ENCODE measurements at places on chromosomes 2 and 18. TPM values are rescaled to one million over a fixed set of nuclear protein-coding genes. Genes with fewer than 3 reads are reported as not detected.

- H3K36me3 ChIP-seq = no peaks in the 10 kb centered on the region
- no peaks in the 10 kb centered on the region for H3K27me3 ChIP-seq
- no peaks in the 10 kb centered on the region for H3K4me1 ChIP-seq
- no peak overlapping the region for H3K27ac ChIP-seq
- H3K4me3 ChIP-seq = no peak overlapping the region
Observed at GRCh38 chr2:121501031-121501430, 29.6 kb upstream of the RNU4ATAC start.

GRCh38 chr2:163755366-163755765 is 19.6 kb upstream of the FIGN start:
- no peak overlapping the region for H3K27ac ChIP-seq
- no peaks in the 10 kb centered on the region for H3K36me3 ChIP-seq
- no peaks in the 10 kb centered on the region for H3K4me1 ChIP-seq
- DNase-seq = no peak
- no peaks in the 10 kb centered on the region for H3K27me3 ChIP-seq
- no peak overlapping the region for H3K4me3 ChIP-seq

DNA sequence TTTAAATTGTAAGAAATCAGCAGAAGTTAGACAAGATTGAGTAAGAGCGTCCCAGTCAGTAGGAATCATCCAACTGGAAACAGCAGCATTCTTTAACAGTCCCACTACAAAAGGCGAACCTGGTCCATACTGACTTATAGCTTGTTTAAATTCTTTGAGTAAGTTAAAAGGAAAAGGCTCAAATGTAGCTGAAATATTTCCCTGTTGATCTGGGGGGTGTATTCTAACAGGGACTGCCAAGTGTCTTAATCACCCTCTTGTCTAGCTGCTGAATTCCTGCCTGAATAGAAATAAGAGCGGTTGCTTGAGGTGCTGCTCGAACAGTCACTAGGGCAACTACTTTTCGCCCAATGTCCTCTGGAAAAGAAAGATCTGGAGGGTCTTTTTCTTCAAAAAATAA is 56.4 kb upstream of the FMNL2 start:
- DNase-seq = no peak
- H3K27ac ChIP-seq = no peak overlapping the region
- H3K4me3 ChIP-seq = no peak overlapping the region
- H3K27me3 ChIP-seq = no peaks in the 10 kb centered on the region

DNA sequence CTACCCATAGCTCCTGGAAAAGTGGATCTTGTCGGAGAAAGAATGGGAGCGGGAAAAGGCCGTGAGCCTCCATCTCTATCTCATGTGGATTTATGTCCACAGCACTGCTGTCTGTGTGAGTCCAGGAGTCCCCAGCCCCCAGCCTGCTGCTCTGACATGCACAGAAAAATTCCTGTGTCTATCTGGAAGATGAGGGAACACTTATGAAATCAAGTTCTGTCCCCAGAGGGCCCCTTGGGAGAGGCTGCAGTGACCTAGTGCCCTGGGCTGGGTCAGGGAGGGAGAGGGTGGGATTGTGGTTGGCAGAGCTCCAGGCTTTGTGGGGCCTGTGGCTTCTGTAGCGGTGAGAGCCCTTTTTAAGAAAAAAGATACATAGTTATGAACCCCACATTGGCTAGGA is 37.6 kb downstream of the HJURP start:
- H3K27me3 ChIP-seq = no peaks in the 10 kb centered on the region
- H3K4me3 ChIP-seq = no peak overlapping the region
- H3K4me1 ChIP-seq = no peaks in the 10 kb centered on the region
- no peak for DNase-seq
- no peak overlapping the region for H3K27ac ChIP-seq
- no peaks in the 10 kb centered on the region for H3K36me3 ChIP-seq

DNA sequence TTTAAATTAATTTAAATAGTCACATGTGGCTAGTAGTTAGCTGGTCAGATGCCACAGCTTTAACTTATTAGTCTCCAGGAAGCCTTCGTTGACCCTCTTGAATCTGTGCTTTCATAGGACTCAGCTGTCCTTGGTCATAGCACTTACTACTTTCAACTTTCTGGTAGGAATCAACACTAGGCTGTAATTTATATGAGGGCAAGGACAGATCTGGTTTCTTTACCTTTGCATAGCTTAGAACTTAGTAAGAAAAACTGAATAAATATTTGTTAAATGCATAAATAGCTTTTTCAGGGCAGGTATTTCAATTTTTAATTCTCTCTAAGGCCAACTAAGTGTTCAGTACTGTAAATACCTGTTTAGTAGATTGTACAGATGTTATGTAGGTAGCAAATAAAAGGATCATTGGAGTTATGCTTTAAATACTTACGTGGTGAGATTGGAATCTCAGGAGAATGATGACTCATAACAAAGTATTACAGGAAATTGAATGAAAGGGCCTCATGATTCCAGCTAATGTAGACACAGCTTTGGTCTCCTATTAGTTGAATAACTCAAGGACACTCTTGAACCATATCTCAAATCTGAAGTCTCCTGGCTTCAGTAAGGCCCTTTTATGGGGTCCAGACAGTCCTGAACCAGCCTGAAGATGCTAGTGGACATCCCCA is 2.6 kb downstream of the CLIP4 start:
- no peaks in the 10 kb centered on the region for H3K27me3 ChIP-seq
- no peak overlapping the region for H3K27ac ChIP-seq
- no peak overlapping the region for H3K4me3 ChIP-seq
- DNase-seq = no peak
- no peaks in the 10 kb centered on the region for H3K36me3 ChIP-seq

DNA sequence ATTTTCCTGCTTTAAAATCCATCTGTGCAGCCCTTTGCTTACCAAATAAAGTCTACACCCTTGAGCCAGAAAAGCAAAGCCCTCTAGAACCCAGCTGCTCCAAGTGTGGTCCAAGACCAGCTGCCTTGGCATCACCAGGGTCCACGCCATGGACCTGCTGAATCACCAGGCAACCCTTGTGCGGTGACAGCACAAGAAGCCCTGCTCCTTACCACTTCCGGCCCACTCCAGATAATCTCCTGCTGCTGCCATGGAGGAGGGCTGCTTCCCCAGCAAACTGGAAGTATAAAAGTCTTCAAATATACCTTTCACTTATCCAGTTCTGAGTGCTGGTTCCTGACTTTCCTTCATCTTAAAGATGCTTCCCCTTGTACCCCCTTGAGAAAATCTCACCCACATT is 106.0 kb upstream of the PKDCC start:
- DNase-seq = no peak
- no peak overlapping the region for H3K27ac ChIP-seq
- no peak overlapping the region for H3K4me3 ChIP-seq
- H3K4me1 ChIP-seq = peaks cover 27% of the 10 kb centered on the region
- H3K36me3 ChIP-seq = no peaks in the 10 kb centered on the region

The RAD51AP2 gene
- total RNA-seq = not detected

The PMAIP1 gene
- 0.82 TPM for total RNA-seq

The LRATD1 gene
- 10.2 TPM for total RNA-seq

The TMEM200C gene
- total RNA-seq = not detected

The GREB1 gene
- 20.3 TPM for total RNA-seq
